Mesothelial cell of epicardium (in vitro differentiated cells): ENCODE measurements at places on chromosomes 2 and 18. TPM values are rescaled to one million over a fixed set of nuclear protein-coding genes. Genes with fewer than 3 reads are reported as not detected.

LYG1 gene
- total RNA-seq: 1.9 to 2.2 TPM (median 2.1 TPM) in 3 replicates

INPP1 gene
- total RNA-seq: 18.4 to 20.6 TPM (median 20.3 TPM) in 3 replicates

CAPN14 gene
- total RNA-seq: 0.40 to 0.54 TPM (median 0.47 TPM) in 3 replicates

AKAIN1 gene
- not detected in 3 replicates for total RNA-seq

MSTN gene
- 0.20 to 0.29 TPM (median 0.22 TPM) in 3 replicates for total RNA-seq

IL18RAP gene
- total RNA-seq: not detected in 3 replicates

DSG2 gene
- total RNA-seq: 98.0 to 102 TPM (median 98.4 TPM) in 3 replicates

BOK gene
- total RNA-seq: 33.0 to 37.2 TPM (median 36.0 TPM) in 3 replicates

FRZB gene
- 12.1 to 13.0 TPM (median 12.6 TPM) in 3 replicates for total RNA-seq

SLC38A11 gene
- 0.54 to 0.71 TPM (median 0.59 TPM) in 3 replicates for total RNA-seq

MREG gene
- 11.4 to 12.8 TPM (median 11.9 TPM) in 3 replicates for total RNA-seq

GKN2 gene
- not detected in 3 replicates for total RNA-seq

RELCH gene
- 27.2 to 33.6 TPM (median 33.0 TPM) in 3 replicates for total RNA-seq

FOXI3 gene
- total RNA-seq: 0.24 to 0.40 TPM (median 0.27 TPM) in 3 replicates

NOTO gene
- total RNA-seq: not detected in 3 replicates

RAPGEF4 gene
- 18.0 to 24.7 TPM (median 24.5 TPM) in 3 replicates for total RNA-seq

RAMP1 gene
- total RNA-seq: 2.0 to 2.1 TPM (median 2.0 TPM) in 3 replicates

ERMN gene
- total RNA-seq: not detected in 3 replicates

FIGN gene
- 11.5 to 12.6 TPM (median 11.9 TPM) in 3 replicates for total RNA-seq

ST3GAL5 gene
- 23.2 to 28.6 TPM (median 25.8 TPM) in 3 replicates for total RNA-seq

OTOF gene
- total RNA-seq: 0.16 to 0.40 TPM (median 0.25 TPM) in 3 replicates

TRIM43 gene
- not detected in 3 replicates for total RNA-seq

REG3G gene
- total RNA-seq: not detected in 3 replicates

CROCC2 gene
- total RNA-seq: 0.16 to 0.32 TPM (median 0.16 TPM) in 3 replicates

FEV gene
- total RNA-seq: 0.16 to 0.29 TPM (median 0.22 TPM) in 3 replicates

GCC2 gene
- total RNA-seq: 43.8 to 44.9 TPM (median 44.2 TPM) in 3 replicates

ARHGEF4 gene
- total RNA-seq: 20.9 to 25.5 TPM (median 23.9 TPM) in 3 replicates

RSAD2 gene
- total RNA-seq: 3.7 to 4.4 TPM (median 4.3 TPM) in 3 replicates

CHRNG gene
- 0.11 TPM in 1 of 3 replicates, not detected in the others for total RNA-seq

ANKRD30BL gene
- total RNA-seq: not detected in 3 replicates

SLC40A1 gene
- total RNA-seq: 152 to 156 TPM (median 154 TPM) in 3 replicates

ALPI gene
- total RNA-seq: not detected in 3 replicates
